ENCODE measurements at places on chromosomes 6 and 20.

- DNase-seq = no peak
These were observed 13.0 kb upstream of the TSHZ2 start for GRCh38 chr20:52959125-52959524.

- peak; percentile 47 for DNase-seq
These were observed 32.5 kb downstream of the SYNDIG1 start for GRCh38 chr20:24501764-24502556.

GRCh38 chr20:36361406-36361805, 55.3 kb downstream of the DLGAP4 start:
- no peak for DNase-seq

- DNase-seq = no peak
These were observed 1418.5 kb downstream of the KHDRBS2 start for GRCh38 chr6:60867548-60867947.

DNA sequence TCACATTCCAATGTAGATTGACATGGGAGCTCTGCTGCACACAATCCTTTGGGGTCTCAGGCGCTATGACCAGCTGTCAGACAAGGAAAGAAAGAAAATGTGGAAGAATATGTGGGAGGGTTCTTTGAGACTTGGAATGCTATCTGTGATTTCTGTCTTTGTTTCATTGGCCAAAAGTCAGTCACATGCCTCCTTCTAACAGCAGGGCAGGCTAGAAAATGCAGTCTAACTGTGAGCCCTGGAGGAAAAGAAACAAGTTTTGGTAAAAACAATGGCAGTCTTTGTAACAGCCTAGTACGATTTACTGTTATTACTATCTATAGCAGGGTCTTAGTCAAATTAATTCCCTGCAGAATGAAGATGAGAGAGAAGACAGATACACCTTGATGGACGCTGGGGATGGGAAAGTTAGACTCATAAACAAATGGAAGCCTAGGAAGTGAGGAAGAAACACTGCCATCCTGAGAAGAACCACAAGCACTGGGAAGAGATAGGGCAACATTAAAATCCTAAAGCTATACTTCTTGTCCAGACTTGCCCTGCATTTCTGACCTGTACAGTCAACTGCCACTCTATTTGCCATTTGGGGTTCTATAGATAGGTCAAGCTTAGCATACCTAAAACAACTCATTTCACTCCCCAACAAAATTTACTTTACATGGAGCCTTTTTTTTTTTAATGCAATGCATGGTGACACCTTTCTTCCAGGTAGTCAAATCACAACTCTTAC, 833.0 kb downstream of the KIF16B start:
- no peak for DNase-seq

- no peak for DNase-seq
These were observed 4.4 kb downstream of the TFAP2A start for GRCh38 chr6:10410207-10411050.

DNA sequence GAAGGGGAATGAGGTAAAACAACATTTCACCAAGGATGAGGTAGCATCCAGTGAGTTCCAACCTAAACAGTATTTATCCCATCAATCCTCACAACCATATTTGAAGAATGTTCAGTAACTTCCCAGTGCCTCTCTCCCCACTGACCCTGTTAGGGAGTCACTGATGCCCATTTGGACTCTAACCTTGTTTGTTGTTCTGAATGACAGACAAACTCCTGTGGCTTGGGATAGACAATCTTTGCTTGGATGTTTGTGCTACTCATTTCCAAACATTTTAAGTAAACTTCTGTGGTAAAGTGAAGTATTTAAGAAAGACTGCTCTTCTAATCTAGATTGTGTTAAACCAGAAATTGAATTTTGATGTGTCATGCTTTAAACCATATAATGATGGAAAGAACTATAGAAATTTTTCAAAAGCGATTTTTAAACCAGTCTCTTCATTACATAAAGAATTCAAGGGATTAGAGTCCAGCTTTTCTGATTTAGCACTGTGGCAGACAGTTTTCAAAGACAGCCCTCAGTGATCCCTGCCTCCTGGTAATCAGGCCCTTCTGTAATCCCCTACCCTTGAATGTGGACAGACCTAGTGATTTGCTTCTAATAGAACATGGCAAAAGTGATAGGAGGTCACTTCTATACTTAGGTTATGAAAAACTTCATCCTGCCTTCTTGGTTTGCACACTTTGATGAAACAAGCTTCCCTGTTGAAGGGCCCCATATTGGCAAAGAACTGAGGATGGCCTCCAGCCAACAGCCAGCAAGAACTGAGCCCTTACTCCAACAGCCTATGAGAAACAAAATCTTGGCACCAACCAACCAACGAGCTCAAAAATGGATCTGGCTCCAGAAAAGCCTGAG, 191.6 kb downstream of the DST start:
- DNase-seq = no peak

- no peak for DNase-seq
These were observed 31.9 kb upstream of the ZBTB24 start for GRCh38 chr6:109514946-109515345.
